ENCODE measurements at places on chromosomes 7 and 10.

- no peak for DNase-seq
Observed at GRCh38 chr7:131943646-131944045, 387.2 kb upstream of the PODXL start.

- DNase-seq: no peak
Observed at GRCh38 chr10:71494980-71495381, 98.3 kb downstream of the CDH23 start.

- no peak for DNase-seq
Observed at GRCh38 chr10:119518176-119518575, 24.3 kb downstream of the RGS10 start.

DNA sequence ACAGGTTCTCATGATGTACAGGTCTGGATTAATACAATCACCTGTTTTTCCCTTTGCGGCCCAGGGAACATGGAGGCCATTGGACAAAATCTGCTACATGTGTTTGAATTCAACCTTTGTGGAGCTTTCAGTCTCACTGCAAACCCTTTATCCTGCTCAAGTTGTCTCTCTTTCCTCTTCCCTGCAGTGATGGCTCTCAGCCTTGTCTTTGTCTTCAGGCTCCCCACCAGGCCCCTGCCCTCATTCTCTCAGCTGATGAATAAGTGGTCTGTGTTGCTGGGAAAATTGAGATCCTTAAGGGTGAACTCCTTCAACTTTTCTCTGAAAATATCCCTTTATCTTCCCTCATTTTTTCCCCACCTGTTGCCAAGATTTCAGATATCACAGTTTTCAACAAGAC, 791.2 kb downstream of the GRID1 start:
- DNase-seq: no peak

- no peak for DNase-seq
Observed at GRCh38 chr7:29109899-29110298, 36.4 kb downstream of the CPVL start.

DNA sequence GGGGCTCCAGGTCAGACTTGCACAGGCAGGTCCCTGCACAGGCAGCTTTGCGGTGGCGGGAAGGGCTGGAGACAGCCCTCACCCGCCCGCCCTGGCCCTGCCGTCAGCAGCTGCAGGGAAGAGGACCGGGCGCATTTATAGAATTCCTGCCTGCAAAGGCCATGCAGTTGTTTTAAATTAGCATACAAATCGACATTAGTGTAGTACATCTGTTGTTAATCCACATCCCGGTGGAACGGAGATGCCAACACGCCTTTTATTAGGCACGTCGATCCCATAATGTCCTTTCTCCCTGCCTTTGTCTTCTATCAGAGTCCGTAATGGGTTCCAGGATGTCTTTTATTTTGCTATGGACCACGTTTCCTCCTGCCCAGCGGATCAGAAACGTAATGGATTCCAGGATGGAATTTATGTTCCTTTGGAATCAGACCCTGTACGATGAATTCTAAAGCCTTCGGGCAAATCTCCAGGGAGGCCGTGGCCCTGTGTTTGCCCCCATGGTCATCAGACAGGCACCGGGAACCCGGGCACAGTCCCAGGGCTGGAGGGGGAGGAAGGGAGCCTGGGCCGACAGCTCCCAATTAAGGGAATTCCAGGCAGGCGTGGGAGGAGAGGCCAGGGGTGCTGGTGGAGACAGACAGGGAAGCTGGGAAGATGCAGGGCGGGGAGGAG, 123.9 kb downstream of the COL26A1 start:
- DNase-seq: no peak

- DNase-seq: no peak
Observed at GRCh38 chr10:13338390-13339110, 9.5 kb downstream of the SEPHS1 start.

DNA sequence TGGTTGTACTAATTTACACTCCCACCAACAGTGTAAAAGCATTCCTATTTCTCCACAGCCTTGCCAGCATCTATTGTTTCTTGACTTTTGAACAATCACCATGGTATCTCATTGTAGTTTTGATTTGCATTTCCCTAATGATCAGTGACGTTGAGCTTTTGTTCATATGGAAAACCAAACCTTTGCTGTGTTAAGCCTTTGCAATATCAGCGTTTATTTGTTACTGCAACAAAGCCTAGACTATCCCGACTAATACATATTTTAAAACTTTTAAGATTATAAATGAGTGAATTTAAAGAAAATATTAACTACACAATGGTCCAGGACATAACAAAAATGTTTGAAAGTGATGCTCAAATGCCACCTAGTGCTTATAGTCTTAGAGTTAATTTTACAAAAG, 26.6 kb downstream of the TRIL start:
- DNase-seq: no peak

DNA sequence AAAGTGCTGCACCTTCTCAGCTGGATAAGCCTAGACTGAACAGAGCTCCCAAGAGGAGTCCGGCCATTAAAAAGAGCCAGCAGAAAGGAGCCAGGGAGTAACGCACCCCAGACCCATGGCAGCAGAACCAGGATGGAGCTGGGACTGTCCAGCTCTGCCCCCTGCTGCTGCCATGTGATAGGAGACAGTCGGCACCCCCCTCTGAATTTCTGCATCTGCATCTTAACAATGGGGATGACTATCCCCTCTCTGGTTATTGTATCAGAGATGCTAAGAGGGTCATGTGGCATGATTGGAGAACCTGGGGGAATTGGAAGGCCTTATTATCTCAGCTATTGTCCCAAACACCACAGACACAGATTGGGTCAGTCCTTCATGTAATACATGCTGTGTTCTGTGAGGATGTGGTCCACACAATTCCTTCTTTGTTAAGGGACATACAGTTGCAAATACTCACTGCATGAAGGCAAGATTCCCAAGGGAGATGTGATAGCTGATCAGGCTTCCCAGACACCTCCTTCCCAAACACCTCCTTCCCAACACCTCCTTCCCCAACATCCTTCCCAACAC, 29.3 kb downstream of the PLEKHS1 start:
- no peak for DNase-seq

DNA sequence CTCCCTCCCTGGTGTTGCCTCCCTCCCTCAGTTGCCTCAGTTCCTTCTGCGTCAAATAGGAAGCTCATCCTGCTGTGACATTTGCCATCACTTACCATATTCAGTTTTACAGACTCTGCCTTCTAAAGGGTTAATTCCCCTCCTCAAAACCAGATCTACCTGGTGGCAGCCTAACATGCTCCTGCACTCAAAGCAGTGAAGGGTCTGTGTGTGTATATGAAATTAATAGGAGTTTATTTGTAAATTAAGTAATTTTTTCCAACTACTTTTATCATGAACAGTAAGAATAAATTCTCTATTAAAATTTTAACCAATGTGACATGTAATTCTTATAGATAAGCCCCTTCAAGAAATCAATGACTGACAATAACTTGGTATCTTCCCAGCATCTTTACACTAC, 158.6 kb upstream of the INSYN2A start:
- DNase-seq: no peak

GRCh38 chr10:84292502-84292901, 35.9 kb upstream of the CCSER2 start:
- DNase-seq: no peak

DNA sequence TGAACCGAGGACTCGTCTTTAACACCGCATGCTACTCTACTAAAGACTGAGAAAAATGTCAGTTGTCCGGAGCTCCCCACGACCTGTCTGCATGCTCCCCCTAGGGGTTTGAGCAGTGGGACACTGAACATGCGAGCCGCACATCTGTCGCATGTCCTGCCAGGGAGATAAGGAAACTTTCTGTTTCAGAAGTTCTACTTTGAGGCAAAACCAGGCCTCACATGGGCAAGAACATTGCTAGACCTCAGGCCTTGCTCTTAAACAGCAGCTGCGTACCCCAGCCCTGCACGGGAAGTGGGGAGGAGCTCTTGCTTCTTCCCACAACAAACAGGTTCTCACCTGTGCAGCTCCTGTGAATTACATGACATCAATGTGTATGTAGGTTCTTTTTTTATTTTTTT, 30.3 kb upstream of the HERPUD2 start:
- no peak for DNase-seq

DNA sequence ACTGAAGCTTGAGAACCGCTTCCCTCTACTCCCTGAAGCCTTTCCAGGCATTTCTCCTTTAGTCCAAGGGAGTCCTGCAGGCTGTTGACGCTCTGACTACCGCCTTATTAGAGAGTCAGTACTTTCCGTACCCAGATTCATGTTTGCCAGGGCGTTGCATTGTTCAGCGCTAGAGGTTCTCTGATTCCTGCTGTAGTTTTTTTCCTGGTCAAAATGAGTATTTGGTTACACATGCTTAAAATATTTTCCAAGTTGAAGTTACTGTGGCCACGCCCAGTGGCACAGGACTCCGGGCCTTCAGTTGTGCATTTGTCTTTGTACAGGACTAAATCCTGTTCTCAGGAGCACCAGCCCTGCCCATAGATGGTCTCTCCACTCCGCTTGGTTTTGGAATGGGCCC, 7.9 kb downstream of the MTURN start:
- no peak for DNase-seq

- DNase-seq: no peak
Observed at GRCh38 chr7:128053023-128053422, 21.8 kb upstream of the LRRC4 start.

GRCh38 chr10:36675458-36675880, 449.9 kb upstream of the ANKRD30A start:
- no peak for DNase-seq

DNA sequence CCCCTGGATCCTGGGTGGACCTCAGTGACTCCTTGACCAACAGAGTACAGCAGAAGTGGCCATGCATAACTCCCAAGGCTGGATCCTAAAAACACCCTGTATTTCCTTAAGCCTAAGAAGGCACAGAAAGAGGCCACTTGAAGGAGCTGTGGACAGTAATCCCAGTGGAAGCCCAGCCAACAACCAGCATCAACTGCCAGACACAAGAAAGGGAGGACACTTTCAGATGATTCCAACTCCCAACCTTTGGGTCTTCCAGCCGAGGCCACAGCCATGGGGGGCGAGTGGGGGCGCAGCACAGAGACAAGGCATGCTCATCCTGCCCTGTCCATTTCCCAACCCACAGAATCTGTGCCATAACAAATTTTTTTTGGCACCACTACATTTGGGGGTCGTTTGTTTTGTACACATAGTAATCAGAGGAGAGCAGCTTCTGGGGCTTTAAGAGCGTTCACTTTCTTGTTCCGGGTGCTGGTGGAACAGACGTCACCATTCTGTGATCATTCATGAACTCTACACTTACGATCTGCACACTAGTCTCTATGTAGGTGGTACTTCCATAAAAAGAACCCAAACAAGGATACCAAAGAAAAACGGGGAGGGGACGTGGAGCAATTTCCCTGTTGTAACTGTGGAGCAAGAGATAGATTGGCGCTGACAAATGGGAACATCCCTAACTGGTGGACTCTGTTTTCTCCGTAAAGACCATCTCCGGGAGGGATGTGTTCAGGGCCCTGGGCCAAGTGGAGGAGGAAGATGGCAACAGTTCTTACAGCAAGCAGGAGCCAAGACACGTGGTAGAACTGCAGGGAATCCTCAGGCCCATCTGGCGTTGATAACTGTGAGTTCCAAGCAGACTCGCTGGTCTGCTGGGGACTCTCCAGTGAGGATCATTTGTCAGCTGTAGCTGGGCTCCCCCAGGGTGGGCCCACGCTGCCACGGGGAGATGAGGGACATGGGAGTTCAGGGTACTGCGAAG, 6.0 kb upstream of the SLC29A3 start:
- no peak for DNase-seq

GRCh38 chr10:83835945-83836745, 303.2 kb upstream of the GHITM start:
- DNase-seq: no peak

DNA sequence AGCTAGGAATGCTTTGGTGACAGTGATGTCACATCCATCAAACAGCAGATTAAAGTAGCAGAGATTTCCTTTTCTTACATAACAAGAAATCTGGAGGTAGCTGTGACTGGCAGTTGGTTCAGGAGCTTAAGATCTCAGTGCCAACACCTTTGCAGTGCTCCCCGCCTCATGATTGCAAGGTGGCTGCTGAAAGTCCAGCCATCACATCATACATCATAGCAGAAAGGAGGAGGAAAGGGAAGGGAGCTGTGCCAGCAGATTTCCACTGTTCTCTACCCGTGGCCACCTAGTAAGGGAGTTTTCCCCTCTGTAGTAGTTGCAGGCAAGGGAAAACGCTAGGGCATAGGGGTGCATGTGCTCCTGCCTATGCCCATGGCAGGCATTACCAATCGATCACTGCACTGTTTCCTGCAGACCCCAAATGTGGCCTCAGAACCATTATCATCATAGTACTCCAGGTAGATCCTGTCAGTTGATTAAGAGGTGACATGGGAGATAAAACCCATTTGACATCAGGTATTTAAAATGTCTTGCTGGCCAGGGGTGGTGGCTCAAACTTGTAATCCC, 57.9 kb upstream of the GTF2IRD1 start:
- DNase-seq: no peak

- no peak for DNase-seq
Observed at GRCh38 chr7:48118041-48118440, 29.0 kb downstream of the UPP1 start.

- DNase-seq: no peak
Observed at GRCh38 chr10:37289833-37290464, 164.6 kb downstream of the ANKRD30A start.

DNA sequence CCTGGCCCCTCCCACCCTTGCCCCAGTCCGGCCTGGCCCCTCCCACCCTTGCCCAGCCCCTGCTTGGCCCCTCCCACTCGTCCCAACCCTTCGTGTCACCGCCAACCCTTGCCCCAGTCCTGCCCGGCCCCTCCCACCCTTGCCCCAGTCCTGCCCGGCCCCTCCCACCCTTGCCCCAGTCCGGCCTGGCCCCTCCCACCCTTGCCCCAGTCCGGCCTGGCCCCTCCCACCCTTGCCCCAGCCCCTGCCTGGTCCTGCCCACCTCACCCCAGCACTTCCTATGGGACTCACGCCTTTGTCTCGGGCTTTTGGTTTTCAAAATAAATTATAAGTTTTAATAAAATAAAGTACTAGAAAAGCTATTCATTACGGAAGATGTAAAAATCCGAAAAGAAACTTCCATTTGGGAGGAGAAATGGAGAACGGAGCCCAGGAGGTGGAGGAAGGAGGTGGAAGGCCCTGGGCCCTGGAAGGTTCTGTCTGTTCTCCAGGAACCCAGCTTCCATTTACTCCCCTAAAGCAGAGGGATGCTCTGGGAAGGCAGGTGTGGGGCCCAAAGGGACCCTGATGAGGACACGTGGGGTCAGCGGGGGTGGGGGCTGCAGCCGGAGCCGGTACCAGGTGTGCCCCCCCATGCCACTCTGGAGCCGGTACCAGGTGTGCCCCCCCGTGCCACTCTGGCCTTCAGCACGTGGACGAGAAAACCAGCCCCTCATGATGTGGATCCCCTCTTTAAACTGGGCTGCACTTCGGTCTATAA, 52.2 kb downstream of the PWWP2B start:
- DNase-seq: no peak

- no peak for DNase-seq
Observed at GRCh38 chr7:133272336-133272735, 19.5 kb downstream of the EXOC4 start.

GRCh38 chr10:119818889-119819270, 53.8 kb downstream of the MCMBP start:
- DNase-seq: no peak

- DNase-seq: no peak
Observed at GRCh38 chr10:117462816-117463544, 79.6 kb upstream of the EMX2 start.

Data from T-helper 2 cell (primary cell).